SJCRH30 (cell line): ENCODE measurements at places on chromosomes 4 and X. TPM values are rescaled to one million over a fixed set of nuclear protein-coding genes. Genes with fewer than 3 reads are reported as not detected.
A peak's percentile ranks its signal among the peaks of the same experiment; 100 is the strongest.

DNA sequence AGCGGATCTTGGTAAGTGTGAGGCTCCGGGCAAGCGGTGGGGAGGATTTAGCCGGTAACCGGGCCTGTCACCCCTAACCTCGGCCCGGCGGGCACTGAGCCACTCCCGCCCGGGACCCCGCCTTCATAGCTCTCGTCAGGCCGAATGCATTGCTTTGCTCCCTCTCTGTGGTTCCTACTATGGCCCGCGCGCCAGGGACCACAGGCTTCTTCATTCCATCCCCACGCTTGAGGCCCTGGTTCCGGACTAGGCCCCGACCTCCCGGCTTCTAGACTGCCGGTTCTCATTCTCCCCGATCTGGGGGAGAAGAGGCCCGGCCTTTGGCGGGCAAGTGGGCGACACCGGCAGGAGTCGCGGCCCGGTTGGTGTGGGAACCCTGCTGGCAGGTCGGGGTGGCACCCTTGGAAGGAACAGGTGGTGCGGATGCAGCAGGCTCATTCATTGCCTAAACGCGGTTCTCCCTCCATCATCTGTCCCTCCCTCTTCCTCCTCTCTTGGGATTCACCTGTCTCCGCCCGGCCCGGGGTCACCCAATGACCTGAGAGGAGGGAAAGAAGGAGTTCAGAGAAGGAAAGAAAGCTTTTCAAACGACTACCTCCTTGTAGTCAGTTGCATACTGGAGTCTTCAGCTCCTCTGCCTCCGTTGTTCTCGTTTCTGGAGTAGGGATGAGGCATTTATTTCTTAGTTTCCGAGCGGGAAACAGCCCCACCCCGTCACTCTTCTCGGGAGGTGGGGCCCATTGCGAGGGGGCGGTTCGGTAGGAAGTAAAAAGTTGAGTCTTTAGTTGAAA is at the start of gene NDUFC1:
Gene NDUFC1 (minus strand): TSS at position 657 of the 791 bp plus-strand sequence. CDS start 6,679 bp downstream, outside the sequence.
- peak; percentile 63 for DNase-seq

- DNase-seq: no peak
Observed at GRCh38 chr4:206054-206453, 81.8 kb downstream of the ZNF718 start.

GRCh38 chrX:15384304-15384703 is at the start of gene VEGFD:
TSS of gene VEGFD (minus strand) at chrX:15384413. CDS start at chrX:15383946, 467 bp downstream.
- DNase-seq: no peak

The SH3D19 gene
- total RNA-seq: 3.8 and 4.7 TPM in 2 replicates

DNA sequence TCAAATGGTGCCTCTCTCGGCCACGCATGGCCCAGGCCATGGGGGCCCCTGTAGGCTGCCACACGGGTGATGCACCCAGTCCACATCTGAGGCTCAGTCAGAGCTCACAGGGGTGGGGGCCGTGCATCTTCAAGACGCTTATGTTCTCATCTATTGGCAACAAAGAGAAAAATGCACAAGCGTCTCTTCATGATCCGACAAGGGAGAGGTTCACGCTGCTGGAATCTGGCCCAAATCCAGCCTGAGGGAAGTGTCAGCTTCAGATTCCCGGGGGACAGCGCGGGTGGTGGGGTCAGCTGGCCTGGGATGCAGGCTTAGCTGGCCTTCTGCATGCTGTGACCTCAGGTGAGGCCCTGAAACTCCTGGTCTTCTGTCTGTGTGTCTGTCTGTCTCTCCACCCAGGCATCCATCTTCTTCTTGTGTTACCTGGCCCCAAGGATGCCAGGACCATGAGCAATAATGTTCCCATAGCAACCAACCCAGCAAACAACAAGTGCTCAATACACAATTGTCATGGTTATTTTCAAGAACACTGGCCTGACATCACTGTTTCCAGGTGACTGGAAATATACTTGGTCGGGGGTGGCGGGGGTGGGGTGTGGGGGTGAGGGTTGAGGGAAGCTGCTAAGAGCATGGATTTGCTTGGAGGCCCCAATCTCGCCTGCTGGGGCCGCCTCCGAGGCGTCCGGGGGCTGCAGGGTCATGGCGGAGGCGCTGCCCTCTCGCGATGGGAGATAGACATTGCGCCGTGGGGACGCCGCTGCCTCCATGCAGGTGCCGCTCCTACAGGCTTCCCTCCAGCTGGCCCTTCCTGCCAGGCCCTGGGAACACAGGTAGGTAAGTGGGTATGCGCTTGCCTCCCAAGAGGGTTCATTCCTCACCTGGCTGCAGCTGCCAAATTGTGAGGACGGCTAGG is 48.3 kb downstream of the ABLIM2 start:
- DNase-seq: no peak

- DNase-seq: no peak
Observed at GRCh38 chr4:79425586-79425985, 17.6 kb upstream of the GK2 start.

DNA sequence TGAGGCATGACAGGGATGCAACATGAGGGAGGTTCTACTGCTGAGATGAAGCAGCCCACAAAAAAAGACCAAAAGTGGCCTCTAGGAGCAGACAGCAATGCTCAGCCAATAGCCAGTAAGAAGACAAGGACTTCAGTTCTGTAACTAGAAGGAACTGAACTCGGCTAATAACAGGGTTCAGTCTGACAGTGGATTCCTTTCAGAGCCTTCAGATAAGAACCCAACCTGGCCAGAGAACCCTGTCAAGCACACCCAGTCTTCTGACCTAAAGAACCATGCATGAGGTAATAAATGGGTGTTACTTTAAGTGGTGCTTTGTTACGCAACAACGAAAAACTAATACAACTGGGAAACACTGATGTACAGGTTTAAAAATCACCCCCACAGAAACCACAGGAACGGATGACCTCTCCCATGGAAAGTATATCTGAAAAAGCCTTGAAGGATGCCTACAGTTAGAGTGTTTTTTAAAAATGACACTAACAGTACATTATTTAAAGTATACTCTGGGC is 94.6 kb downstream of the PAPSS1 start:
- DNase-seq: no peak
